ENCODE measurements at places on chromosomes 13 and 19. TPM values are rescaled to one million over a fixed set of nuclear protein-coding genes. Genes with fewer than 3 reads are reported as not detected.

The MIDN gene
- total RNA-seq = 9.3 TPM

The PSG2 gene
- total RNA-seq = not detected

The KLC3 gene
- total RNA-seq = not detected

The ZNF83 gene
- 27.6 TPM for total RNA-seq

The PRTN3 gene
- total RNA-seq = not detected

The C1QTNF9B gene
- not detected for total RNA-seq

The KCNRG gene
- 3.3 TPM for total RNA-seq

The F10 gene
- 0.33 TPM for total RNA-seq

The MBD3L3 gene
- total RNA-seq = not detected

The KLK5 gene
- not detected for total RNA-seq

The PGLYRP1 gene
- total RNA-seq = not detected

The ADGRL1 gene
- 4.9 TPM for total RNA-seq

The FSTL3 gene
- total RNA-seq = 18.6 TPM

The C19orf85 gene
- not detected for total RNA-seq

The PAN3 gene
- 20.0 TPM for total RNA-seq

The C3 gene
- 2.0 TPM for total RNA-seq

The NOVA2 gene
- total RNA-seq = not detected

The VSTM2B gene
- not detected for total RNA-seq

The GSX1 gene
- not detected for total RNA-seq

The TMEM255B gene
- total RNA-seq = under 0.01 TPM

The RNF225 gene
- 0.31 TPM for total RNA-seq

The CGB8 gene
- not detected for total RNA-seq

The KLK14 gene
- not detected for total RNA-seq

The DMKN gene
- 6.2 TPM for total RNA-seq

The HCST gene
- total RNA-seq = 1.1 TPM

The SBSN gene
- under 0.01 TPM for total RNA-seq

The DACH1 gene
- total RNA-seq = not detected

The ZNF468 gene
- 19.6 TPM for total RNA-seq

The IRGQ gene
- 33.2 TPM for total RNA-seq

The ADGRE3 gene
- not detected for total RNA-seq

The KLK3 gene
- not detected for total RNA-seq

The ZNF700 gene
- total RNA-seq = 8.5 TPM

The CLDN10 gene
- total RNA-seq = not detected

The LENG8 gene
- 46.3 TPM for total RNA-seq

The FUT1 gene
- total RNA-seq = 1.1 TPM

The SOX21 gene
- not detected for total RNA-seq

The COL4A1 gene
- 31.0 TPM for total RNA-seq
